ENCODE measurements at places on chromosomes 13 and 19.

GRCh38 chr13:86383151-86383550 is 583.9 kb upstream of the SLITRK6 start:
- DNase-seq: no peak

DNA sequence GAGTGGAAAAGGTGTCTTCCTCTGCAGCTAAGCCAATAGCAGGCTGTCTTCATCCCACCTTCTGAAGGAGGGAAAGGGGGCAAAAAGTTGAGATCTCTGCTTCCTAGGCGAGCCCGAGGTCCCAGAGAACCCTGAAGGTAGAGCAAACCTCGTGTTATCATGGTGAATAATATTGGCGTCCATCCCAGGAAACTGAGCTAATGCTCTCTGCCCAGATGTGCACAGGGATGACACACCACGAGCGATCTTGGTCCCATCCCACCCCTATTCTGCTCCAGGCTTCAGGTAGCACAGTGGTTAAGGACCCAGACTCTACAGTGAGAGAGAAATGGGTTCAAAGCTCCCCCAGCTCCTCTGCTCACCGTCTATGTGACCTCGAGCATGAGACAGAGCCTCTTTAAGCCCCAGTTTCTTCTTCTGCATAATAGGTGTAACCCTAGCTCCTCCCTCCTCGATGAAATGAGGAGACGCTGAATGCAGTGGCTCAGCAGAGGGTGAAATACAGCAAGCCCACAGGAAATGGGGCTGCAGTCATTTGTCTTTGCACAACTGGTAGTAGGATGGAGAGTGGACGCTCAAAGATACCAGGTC is 9.9 kb upstream of the CEACAM20 start:
- DNase-seq: no peak

- no peak for DNase-seq
Measured at GRCh38 chr19:1773184-1773583, 19.9 kb downstream of the ONECUT3 start.

DNA sequence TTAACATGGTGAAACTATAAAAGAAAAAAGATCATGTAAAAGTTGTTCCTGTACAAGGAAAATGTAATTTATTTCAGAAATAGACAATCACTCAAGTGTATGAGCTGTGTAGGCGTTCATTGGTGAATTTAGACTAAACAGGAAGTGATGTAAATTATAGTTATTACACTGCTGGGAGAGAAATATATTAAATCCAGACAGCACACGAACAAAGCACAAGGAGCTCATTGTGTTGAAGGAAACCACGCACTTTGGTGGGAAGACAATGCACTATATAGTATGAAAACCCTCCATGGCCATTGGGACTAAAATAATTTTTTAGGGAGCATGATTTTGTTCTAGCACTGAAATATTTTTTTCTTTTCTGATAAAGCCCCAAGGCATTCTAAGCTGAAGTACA is 450.5 kb downstream of the KLF12 start:
- DNase-seq: no peak

DNA sequence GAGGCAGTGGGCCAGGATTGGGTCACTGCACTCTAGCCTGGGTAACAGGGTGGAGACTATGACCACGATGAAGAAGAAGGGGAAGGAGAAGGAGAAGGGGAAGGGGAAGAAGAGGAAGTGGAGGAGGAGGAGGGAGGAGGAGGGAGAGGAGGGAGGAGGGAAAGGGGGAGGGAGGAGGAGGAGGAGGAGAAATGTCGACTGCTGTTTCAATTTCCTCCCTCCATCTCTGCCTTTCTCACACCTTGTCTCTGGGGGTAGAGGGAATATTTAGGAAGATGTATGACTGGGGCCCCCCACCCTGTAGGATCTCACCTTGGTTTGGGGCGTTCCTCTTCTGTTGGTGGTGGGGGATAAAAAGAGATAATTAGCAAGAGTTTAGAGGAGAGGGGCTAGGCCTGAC is 3.8 kb downstream of the TNNT1 start:
- no peak for DNase-seq

DNA sequence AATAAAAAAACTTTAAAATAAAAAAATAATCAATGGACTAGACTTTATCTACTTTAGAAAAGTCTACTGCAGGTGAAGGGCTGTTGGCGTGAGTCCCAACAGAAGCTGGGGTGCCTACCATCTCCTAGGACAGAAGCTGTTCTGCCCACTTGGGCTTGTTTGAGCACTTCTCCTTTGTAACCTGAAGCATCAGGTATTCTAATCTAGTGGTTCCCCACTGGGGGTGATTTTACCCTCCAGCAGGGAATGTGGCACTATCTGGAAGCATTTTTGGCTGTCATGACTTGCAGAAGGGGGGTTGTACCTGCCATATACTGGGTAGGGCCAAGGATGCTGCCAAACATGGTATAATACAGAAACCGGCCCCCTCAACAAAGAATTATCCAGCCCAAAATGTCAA is 16.2 kb upstream of the DOCK9 start:
- DNase-seq: no peak

- DNase-seq: no peak
Measured at GRCh38 chr13:73703606-73704005, 430.6 kb downstream of the KLF12 start.

DNA sequence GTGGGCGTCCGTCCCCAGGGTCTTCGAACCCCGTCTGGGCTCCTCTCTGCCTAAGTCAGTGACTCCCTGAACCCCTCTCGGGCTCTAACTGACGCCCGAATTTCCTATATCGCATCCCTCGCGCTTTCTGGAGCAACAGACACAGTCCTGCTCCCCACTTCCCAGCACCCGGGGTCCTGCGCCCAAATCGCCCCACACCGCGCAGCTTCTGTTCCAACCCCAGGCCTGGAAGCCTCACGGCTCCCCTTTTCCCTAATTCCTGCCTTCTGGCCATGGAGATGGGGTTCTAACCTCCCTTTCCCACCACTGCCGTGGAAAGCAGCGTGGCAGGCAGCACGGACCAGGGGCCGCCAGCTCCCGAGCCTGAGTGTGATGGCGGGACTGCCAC is 1.6 kb upstream of the GRTP1 start:
- no peak for DNase-seq

Data from GM06990 (cell line).